COLO829 (cell line): ENCODE measurements at places on chromosomes 3 and 15.

GRCh38 chr3:123387532-123387931 lies 61.4 kb downstream of the ADCY5 start:
- no peak for DNase-seq

- no peak for DNase-seq
These were observed 5.2 kb downstream of the OCA2 start for GRCh38 chr15:28093752-28094535.

- DNase-seq: no peak
These were observed 66.0 kb downstream of the HMCES start for GRCh38 chr3:129344540-129345220.

DNA sequence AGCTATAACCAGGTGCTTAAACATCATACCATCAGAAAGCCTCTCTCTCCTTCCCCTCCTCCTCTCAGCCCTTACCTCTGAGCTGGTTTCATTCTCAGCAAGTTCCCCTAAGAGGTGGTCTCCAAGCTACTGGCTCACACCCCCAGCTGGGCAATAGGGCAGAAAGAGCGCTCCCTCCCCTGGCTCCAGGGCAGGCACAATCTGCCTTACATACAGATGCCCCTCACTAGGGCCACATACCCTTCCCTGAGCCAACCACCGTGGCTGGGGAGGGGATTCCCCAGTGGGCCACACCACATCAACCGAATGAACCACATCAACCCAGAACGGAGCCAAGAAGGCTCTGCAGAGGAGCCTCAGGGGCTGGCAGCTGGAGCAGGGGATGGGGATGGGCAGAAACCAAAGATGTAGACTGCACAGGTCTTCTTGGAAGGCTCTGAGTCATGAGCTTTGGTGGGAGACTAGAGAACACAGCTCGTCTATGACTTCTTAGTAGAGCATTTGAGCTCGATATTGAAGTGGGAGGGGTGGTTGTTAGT lies 4.6 kb upstream of the FBLN2 start:
- no peak for DNase-seq

DNA sequence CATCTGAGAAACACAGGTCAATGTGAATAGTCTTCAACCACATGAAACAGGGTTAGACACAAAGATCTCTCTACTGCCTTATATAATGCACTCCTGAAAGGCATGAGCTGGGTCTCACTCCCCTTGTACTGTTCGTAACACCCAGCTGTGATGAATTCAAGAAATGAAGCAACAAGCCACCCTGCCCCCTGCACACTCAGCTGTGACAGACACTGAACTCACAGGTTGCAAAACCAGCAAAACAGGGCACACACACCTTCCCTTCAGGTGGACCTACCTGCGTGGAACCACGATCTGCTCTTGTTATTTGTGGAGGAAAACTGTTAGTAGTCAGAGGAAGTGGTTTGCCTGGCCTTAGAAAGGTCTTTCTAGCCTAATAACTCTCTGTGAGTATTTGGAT lies 64.5 kb downstream of the CERS3 start:
- DNase-seq: no peak

DNA sequence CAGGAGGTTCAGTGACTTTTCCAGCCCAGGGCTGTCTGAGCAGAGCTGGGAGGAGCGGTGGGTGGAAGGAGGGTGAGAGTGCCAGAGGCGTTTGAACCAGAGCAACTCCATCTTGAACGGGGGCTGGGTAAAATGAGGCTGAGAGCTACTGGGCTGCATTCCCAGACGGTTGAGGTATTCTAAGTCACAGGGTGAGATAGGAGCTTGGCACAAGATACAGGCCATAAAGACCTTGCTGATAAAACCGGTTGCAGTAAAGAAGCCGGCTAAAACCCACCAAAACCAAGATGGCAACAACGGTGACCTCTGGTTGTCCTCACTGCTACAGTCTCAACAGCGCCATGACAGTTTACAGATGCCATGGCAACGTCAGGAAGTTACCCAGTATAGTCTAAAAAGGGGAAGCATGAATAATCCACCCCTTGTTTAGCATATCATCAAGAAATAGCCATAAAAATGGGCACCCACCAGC lies 60.2 kb downstream of the ABTB1 start:
- DNase-seq: no peak

DNA sequence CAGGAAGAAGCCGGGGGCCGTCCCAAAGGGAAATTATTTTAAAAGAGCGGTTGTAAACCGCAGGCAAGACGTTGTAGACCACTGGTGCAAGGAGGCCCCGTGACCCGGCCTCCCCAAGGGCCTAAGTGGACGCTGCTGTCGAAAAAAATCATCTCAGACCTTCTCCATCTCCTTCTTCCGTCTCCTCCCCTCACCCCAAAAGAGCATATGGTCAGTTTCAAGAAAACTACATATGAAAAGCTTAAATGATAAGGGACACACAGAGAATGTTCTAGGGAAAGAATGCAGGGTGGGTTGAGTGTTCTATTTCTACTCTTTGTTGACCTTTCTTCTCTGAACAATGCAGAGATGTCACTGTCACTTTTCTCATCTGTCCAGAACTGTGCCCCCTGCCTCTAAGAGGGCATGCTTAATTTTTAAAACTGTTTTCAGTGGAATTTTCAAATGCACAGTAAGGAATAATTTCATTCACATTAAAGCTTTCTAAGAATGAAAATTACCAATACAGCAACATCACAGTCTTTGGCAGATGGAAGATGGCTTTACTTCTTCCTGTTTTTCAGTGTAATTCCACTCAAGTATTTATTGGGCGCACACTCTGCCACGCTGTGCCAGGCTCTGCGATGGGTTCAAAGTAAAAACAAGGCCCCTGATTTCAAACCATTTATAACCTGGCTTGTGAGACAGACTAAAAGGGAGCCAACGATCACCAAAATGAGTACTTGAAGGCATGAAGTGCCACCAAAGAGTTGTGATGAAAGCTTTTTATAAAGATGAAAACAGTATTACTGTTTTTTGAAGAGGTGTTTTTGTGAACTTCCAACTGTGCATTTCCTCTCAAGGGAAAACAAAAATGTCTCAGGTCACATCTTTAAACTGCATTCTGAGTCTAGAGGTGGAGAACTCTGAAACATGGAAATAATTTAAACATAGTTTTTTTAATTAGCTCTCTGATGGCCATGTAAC lies 891 bp upstream of the TOP2B start:
- DNase-seq: no peak

DNA sequence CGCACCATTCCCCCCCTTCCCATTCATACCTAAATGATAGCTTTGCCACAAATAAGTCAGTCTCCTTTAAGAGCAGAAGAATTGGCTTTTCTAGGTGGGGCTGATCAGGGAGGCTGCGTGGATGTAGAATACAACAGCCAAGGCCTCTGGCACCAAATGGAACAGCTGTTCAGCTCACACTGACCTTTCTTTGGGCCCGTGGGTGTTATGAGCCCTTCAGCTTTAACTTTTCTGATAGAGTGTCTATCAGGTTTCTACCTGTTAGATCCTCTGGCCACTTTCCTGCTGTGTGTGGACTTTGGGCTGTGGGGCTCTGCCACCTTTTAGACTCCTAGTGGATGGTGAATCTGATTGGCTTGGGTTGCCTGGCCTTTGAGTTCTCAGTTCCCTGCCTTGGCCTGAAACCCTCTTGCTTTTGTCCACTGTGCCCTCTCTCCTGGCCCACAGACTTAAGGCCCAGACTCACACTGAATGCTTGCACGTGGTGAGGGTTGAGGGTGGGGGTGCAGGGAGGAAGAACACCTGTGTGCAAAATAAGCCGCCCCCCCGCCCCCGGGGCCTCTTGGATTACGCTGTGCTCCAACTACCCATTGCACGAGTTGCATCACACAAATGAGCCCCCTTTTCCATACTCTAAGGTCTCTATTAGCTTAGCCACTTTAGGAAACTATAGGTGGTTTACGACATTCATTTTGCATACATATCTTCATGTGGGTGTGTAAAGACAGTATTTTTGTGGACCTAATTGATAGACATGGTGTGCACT lies 1.3 kb upstream of the RFX7 start:
- DNase-seq: no peak

- DNase-seq: no peak
These were observed 49.1 kb downstream of the NR1I2 start for GRCh38 chr3:119831022-119831421.

- DNase-seq: no peak
These were observed 242.0 kb upstream of the SETMAR start for GRCh38 chr3:4061195-4061594.

DNA sequence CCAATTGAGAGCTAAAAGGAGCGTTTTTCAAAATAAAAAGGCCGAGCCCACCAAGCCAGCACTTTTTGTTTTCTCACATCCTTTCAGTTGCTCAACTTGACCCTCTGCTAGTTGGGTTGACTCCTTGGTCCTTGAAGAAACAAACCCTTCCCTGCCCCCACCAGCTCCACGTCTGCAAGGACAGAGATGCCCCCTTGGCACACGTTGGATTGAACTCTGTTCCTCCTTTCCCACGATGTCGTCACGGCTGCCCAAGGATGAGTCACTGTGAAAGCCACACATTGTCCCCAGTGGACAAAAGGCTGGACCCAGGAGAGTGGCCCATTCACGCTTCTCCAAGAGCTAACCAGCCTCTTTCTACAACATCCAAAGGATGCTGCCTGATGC lies 43.0 kb upstream of the SPATA12 start:
- DNase-seq: peak; percentile 48

- DNase-seq: no peak
These were observed 32.1 kb downstream of the DNASE1L3 start for GRCh38 chr3:58178528-58179234.

- peak; percentile 65 for DNase-seq
These were observed 213.7 kb downstream of the PDCD6IP start for GRCh38 chr3:34012102-34012461.

DNA sequence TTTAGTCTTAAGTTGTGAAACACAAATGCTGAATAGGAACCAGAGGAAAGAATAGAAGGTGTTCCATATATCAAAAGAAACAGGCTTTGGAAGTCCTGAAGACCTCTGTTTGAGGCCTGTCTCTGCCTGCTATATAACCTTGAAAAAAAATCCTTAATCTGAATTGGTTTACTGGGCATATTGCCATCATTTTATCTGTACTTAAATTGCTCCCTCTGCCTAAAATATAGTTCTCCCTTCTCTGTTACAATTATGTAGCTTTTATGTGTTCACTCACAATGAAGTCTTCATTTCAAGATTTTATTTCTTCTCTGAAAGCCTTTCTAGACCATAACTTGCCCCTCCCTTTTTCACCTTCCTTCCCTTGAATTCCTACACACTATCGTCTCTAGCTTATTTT lies 21.2 kb downstream of the ARL13B start:
- no peak for DNase-seq
